ENCODE measurements at places on chromosomes 11 and 22.
A peak's percentile ranks its signal among the peaks of the same experiment; 100 is the strongest.

DNA sequence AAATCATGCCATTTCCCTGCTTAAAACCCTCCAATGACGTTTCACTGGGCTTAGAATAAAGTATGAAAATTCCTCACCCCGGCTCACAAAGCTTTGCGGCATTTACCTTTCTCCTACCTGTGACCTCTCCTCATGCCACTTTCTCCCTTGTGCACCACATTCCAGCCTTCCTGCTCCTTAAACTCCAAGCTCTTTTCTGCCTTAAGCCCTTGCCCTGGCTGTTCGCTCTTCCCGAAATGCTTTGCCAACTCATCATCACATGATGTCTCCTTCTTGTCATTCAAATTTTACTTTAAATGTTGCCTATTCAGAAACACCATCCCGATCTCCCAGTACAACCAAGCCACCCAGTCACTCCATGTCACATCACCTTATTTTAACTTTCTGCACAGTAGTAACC is 2.0 kb downstream of the PLEKHA7 start:
- DNase-seq = no peak
- H3K4me1 ChIP-seq = no peaks in the 10 kb centered on the region
- H3K4me3 ChIP-seq = no peak overlapping the region
- H3K27ac ChIP-seq = no peak overlapping the region

DNA sequence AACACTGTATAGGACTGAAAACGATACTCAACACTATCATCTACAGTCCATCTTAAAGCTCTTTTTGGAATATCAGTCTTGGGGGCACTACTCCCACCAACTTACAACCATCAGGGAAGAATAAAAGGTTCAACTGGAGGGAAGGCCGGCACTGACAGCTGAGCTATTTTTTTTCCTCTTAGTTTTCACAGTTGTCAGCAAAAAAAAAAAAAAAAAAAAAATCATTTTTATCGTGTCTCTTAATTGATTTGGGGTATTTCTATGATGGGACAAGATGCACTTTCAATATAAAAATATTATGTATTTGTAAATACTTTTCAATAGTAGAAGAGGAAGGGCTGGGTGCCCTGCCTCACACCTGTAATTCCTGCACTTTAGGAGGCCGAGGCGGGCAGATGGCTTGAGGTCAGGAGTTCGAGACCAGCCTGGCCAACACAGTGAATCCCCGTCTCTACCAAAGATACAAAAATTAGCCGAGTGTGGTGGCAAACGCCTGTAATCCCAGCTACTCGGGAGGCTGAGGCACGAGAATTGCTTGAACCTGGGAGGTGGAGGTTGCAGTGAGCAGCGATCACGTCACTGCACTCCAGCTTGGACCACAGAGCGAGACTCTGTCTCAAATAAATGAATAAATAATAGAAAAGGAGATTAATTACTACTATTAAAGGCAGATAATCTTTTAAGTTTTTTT is 1.5 kb downstream of the KIF18A start:
- H3K4me1 ChIP-seq = peaks cover 26% of the 10 kb centered on the region
- H3K36me3 ChIP-seq = no peaks in the 10 kb centered on the region
- no peak overlapping the region for H3K4me3 ChIP-seq
- H3K27me3 ChIP-seq = no peaks in the 10 kb centered on the region
- H3K27ac ChIP-seq = no peak overlapping the region

DNA sequence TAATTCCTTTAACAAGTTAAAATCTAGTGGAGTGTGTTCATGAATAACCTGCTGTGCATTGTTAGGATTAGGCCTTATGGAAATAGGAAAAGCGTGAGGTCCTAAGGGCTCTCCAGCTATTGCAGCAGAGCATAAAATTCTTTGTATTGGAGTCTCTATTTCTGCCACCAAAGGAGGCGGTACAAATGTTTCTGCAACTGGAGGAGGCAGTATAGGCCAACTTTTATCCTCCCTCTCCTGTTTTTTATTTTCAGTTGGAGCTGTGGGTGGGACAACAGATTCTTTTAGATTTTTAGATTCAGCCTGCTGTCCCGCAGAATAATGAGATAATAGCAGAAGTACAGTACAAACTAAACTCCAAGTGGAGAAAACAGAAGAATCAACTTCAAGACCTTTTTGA is 26.2 kb downstream of the OR10A6 start:
- no peaks in the 10 kb centered on the region for H3K36me3 ChIP-seq
- H3K4me1 ChIP-seq = no peaks in the 10 kb centered on the region
- DNase-seq = no peak
- H3K4me3 ChIP-seq = no peak overlapping the region

GRCh38 chr11:10305262-10305963 is 540 bp downstream of the ADM start:
- no peaks in the 10 kb centered on the region for H3K36me3 ChIP-seq
- H3K4me3 ChIP-seq = peak overlapping the region; percentile 99
- peaks cover 14% of the 10 kb centered on the region for H3K27me3 ChIP-seq
- no peak overlapping the region for H3K27ac ChIP-seq
- DNase-seq = peak; percentile 26

DNA sequence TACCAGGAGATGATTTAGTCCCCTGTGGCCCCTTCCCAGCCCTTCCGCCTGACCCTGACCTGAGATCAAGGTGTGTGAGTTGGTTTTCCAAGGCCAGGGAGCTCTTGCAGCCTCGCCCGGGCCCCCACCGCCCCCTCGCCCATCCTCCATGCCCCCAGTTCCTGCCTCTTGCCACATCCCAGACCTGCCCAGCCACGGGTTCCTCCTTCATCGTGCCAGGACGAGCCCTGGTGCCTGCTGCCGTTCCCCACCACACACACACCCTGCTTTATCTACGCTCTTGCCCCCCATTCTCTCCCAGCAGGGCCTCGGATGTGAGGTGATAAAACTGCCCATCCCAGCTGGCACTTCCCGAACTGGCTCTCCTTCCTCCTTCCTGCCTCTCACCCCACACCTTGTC is 1.4 kb upstream of the LIF start:
- H3K4me3 ChIP-seq = no peak overlapping the region
- no peak for DNase-seq
- no peaks in the 10 kb centered on the region for H3K36me3 ChIP-seq
- H3K27me3 ChIP-seq = no peaks in the 10 kb centered on the region
